T-helper 9 cell (primary cell): ENCODE measurements at places on chromosomes 7 and 10.
A peak's percentile ranks its signal among the peaks of the same experiment; 100 is the strongest.

DNA sequence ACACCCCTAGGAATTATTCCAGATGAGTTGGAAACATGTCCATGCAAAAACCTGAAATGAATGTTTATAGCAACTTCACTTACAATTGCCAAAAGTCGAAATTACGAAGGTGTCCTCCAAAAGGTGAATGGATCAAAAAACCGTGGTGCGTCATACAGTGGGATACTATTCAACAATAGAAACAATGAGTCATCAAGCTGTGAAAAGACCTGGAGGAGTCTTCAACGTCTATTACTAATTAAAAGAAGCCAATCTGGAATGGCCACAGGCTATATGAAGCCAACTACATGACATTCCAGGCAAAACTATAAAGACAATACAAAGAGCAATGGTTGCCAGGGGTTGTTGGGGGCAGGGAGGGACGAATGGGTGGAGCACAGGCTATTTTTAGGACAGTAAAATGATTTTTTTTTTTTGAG is 12.6 kb upstream of the PPP2R2D start:
- no peak for DNase-seq

DNA sequence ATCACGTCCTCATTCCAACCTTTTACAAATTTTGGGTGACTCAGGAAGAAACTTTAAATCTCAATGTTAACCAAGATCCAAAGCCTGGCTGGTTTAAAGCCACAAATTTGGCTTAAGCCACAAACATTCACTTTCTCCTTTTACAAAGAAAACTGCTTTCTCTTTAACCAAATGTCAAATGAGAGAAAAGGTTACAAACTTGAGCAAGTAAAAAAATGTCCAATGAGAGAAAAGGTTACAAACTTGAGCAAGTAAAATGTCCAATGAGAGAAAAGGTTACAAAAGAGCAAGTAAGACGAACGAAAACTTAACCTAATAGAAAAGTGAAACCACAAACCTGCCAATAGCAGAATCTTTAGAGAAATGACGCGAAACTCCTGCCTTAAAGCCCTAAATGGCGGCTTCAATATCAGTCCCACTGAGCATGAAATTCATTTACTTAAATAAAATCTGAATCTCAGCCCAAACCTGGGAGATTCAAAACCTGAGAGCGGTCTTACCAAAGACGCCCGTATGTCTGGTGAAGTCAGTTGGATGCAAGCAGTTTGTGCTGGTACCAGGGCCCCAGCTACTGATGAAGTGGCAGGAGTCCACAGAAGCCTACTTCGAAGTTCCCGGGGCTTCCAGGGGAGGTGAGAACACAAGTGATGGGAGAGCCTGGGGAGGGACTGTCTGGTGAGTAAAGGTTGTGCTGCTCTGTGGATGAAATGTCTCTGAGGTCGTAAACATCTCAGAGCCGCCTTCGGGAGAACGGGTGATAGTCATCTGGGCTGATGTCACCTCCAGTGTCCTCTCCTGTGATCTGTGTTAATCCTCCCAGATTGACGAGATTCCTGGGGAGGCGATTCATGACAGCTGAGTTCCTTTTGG is 74.6 kb downstream of the PAXIP1 start:
- peak; percentile 8 for DNase-seq

- DNase-seq = no peak
These were observed 37.9 kb downstream of the DDIT4 start for GRCh38 chr10:72311667-72312066.

DNA sequence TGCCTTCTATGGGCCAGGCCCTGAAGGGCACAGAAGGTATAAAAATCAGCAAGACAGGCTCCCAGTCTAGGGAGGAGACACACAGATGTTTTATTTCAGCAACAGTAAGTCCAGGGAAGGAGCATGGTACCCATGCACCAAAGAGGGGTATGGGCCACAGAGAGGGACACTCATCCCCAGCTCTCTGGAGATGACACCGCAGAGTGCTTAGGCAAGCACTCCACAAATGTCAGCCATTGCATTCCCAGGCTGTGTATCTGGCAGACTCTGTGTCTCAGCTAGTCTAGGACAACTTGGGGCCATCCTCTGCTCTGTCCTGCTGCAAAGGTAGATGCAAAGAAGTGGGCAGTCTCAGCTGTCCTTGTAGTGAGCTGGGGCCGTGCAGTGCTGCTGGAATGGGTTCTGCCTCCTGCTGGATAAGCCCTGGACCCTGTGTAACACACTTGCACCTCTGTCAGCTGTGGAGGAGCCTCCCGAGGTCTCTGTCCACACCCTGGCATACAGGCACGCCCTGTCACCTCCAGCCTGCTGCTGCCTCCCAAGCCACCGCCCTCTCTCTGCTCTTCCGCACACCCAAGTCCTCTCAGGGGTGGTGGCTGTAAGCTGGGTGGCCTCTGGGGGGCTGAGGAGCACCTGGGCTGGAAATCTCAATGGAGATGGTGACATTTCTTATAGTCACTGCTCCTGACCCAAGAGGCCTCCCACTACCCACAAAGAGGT is 57.6 kb downstream of the VOPP1 start:
- no peak for DNase-seq

GRCh38 chr7:142722248-142722794 is 27.0 kb upstream of the PRSS1 start:
- DNase-seq = no peak

DNA sequence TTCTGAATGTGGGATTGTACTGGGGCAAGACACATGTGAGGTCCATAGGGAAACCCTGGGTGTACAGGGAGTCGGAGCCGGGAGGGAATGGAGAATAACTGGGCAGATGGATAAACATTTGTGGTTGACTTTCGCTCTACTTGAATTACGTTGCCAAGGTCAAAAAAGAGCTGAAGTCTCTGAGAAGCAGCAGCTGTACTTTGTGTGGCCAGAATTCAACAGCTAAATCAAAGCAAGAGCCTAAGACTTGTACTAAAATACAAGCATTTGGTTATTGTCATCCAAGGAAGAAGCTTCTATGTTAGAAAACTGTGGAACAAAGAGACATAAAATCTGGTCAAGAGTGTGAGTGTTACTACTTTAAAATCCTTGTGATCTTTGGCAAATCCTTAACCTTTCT is 457.2 kb downstream of the ARL4A start:
- no peak for DNase-seq

DNA sequence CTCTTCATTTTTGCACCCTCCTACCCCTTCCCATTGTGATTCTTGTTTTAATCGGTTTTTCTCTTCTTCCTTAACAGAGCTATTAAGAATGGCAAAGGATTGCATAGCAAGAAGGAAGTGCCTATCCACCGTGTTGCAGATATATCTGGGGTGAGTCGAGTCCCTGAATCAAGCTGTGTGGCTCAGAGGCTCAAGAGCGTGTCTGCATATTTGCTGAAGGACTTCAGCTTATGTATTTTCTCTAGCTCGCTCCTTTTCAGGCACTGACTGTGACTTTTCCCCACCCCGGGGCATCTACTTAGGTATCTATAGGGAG is 126.6 kb downstream of the LRRC4 start:
- no peak for DNase-seq
